ENCODE measurements at places on chromosomes 4 and X. TPM values are rescaled to one million over a fixed set of nuclear protein-coding genes. Genes with fewer than 3 reads are reported as not detected.
A peak's percentile ranks its signal among the peaks of the same experiment; 100 is the strongest.

DNA sequence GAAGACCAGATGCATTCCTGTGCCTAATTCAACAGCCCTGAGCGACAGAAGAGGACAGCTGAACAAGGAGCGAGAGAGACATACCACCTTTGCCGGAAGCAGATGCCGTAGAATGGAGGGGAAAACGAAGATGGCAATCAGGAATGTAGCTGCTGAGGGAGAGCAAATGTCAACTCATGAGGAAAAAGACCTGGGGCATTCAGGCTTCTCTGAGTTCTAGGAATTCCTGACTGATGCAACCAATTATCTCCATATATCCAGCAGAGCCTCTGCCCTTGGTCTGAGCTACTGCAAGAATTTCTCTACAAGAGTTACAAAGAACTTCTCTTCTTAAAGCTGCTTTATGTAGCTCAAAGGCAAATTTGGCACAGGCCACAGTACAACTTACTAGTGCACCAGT, 40.5 kb upstream of the INPP4B start:
- ATAC-seq: no peak

GRCh38 chrX:148938348-148938747, 437.9 kb downstream of the AFF2 start:
- no peak for ATAC-seq

DNA sequence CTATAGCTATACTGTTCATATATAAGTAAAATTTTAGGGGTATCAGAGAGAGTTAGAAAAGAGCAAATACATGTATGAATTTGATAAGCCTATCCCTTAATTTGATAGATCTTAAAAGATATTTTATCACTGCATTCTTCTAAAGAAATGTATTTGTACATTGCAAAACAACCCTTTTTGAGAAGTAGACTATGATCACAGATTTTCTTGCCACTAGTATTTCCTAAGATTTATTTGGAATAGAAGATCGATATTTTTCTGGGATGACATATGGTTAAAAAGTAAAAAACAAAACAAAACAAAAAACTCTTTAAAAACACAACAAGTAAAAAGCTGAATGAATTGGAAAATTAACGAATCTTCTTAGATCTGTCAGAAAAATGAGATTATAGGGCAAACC, 27.4 kb downstream of the TET2 start:
- no peak for ATAC-seq

PHOX2B gene
- not detected for total RNA-seq

GRCh38 chrX:86078650-86079049, 31.3 kb upstream of the CHM start:
- no peak for ATAC-seq

EVC2 gene
- total RNA-seq: 4.0 TPM

- no peak for ATAC-seq
These were observed 456.5 kb upstream of the CPEB2 start for GRCh38 chr4:14545807-14546206.

CTAG1B gene
- total RNA-seq: not detected

DNA sequence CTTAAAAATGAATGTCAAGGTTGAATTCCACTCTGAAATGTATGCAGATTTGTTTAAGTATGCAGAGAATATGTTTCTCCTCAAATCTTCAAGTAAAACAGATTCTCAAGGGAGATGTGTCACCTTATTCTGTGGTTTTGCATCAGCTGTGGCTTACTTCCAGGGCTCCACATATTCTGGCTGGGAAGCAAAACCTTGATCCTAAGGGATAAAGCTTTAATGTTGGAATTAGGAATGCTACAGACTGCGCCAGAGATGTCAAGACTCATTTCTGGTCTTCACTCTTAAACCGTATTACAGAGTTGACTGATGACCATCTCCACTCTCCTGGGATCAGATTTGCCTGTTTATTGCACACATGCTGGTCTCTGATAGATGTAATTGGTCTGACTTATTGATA, 143.9 kb upstream of the DIPK2B start:
- no peak for ATAC-seq

ITM2A gene
- total RNA-seq: 97.8 TPM

DNA sequence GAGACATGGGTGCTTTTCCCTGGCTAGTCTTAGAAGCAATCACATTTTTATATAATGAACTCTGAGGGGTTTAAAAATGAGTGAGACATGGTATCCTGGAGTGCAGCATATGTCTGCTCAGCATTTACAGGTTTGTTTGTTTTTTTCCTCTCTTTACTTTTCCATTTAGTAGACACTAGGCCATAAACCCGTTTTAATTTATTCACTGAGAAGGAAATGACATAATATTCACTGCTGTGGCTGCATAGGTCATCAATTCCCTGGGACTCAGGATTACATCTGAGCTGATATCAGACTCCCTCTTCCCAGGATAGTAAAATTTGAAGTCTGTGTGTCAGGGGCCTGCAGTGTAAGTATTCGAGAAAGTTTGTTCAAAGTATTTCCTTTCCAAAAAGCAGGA, 178.9 kb upstream of the SPRY1 start:
- no peak for ATAC-seq

GRCh38 chr4:84597450-84597849, 14.5 kb downstream of the CDS1 start:
- no peak for ATAC-seq

GRCh38 chr4:123215536-123215935, 181.1 kb upstream of the SPRY1 start:
- no peak for ATAC-seq

DNA sequence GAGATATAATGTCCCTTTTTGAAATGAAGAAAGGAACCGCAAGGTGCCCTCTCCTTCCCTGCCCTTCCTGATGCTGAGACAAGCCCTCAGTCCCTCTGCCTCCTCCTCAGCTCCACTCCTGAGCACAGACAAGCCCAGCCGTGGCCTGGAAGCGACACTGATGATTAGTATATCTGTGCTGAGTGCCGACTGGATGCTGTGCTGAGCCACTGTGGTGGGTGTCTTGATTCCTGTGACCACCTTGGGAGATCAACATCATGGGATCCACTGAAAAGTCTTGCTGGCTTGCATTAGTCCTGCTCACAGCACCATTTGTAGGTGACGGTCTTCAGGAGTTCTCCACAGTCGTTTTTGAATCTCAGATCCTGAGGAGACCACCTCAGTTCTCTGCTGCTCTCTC, 59.5 kb upstream of the HGFAC start:
- ATAC-seq: no peak

L1CAM gene
- total RNA-seq: 2.4 TPM

DNA sequence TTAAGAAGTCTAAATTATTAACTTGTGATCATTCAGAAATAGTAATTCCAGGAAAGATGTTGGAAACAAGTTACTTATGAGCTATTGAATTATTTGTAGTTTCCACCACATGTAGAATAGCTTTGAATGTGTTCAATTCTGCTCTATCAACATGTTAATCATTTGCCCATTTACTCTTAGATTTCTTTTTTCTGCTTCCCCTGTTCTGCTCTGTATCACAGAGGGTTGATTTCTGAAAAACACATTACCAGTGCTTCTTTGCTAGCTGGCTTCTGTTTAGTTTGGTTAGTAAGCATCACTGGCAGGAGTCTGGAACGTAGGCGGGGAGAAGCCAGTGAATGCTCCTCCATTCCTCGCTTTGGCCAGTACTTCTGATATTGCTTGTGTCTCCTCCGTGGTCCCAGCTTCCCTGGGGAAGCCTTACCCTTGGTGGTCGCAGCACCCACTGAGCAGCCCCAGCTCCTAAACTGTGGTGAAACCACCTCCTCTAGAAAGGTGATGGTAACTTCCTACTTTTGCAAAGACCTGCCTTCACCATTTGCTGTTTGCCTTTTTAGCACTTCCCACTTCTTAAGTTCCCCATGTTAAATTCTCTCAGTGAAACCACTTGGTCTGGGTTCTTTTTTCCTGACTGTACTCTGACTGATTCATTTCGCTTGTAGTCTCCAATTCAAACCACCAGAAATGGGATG, 40.3 kb upstream of the GALNT7 start:
- no peak for ATAC-seq

USO1 gene
- total RNA-seq: 66.0 TPM

ASMT gene
- 8.9 TPM for total RNA-seq

GRCh38 chrX:57821703-57822387, 88.4 kb downstream of the ZXDA start:
- peak; percentile 45 for ATAC-seq

Data from activated T-helper 17 cell treated with anti-CD3 and anti-CD28 coated beads, Interleukin-2, amount 50 U/mL, for 72 hours (primary cell).